ENCODE measurements at places on chromosomes 11 and 22.

- no peak for DNase-seq
Observed at GRCh38 chr11:126157326-126158030, 54.0 kb downstream of the RPUSD4 start.

DNA sequence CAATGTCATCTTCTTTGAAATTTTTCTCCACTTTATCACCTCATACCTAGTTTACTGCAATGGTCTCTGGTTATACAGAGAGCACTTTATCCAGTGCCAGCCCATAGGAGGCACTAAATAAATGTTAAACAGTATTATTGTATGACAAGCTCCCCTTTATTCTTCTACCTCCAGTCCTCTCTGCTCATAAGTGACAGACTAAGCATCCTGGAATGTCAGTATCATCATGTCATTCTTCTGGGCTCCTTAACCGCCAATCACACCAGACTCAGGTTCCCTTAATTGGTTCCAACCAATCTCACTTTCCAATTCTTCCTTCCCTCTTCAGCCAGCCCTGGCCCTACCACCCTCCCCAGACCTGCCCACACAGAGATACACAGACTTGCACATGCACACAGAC lies 93.1 kb downstream of the RPL27A start:
- no peak for DNase-seq

- DNase-seq: no peak
Observed at GRCh38 chr11:12086271-12087074, 23.9 kb upstream of the MICAL2 start.

DNA sequence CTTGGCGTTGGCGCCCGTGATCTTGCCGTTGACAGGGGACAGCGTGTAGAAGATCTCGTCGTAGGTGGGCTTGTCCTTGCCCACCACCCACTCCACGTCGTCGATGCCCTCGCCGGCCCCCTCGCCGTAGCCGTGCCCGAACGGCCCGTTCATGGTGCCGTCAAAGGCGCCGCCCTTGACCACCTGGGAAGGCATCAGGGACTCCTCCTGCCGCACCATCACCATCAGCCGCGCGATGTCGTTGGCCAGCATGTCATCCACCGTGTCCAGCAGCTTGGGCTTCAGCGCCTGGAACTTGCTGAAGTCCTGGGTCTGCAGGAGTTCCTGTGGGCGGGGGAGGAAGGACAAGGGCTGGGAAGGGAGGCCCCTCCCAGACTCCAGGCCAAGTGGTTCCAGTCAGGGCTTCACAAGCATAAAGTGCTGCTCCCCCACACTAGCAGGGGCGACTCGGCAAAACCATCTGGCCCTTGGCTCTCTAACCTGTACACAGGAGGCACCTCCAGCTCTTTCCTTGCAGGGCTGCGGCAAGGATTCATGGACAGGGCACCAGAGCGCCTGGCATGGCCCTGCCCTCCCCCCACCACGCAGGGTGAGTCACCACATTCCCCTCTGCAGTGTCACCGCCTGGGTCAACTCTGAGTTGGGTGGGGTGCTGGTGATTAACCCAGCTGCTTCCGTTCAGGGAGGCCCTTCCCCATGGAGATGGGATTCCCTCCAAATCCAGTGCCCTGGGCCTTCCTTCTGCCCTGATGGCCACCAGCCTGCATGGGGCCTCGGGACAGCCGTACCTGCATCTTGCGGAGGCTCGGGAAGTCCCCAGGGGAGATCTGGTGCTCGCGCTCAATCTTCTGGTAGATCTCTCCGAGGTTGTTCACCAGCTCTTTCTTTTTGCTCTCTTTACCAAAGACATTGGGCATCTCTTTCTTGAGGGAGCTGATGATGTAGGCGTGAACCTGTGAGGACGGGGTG lies 10.4 kb upstream of the CDC42BPG start:
- no peak for DNase-seq

DNA sequence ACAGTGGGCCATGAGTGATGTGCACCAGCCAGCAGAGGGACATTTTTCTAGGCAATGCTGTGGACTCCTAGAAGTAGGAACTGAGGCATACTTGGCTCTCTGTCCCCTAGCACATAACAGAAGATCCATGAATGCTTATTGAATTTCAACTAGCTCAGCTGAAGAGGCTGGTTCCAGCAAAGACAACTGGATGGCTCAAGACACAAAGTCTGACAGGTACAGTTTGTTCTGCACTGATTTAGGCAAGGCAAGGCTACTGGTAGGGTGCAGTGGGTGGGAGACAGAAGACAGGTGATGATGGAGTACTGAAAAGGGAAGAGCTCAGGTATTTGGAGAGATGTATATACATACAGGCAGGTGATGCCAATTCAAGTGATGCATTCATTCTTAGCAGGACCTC lies 72.4 kb upstream of the USP47 start:
- no peak for DNase-seq

- no peak for DNase-seq
Observed at GRCh38 chr11:44819346-44819745, 92.6 kb downstream of the TSPAN18 start.

- DNase-seq: no peak
Observed at GRCh38 chr11:4482445-4482844, at the start of gene OR52K1. Gene OR52K1 (plus strand): TSS chr11:4482646. CDS start chr11:4488901, 6,255 bp downstream.

DNA sequence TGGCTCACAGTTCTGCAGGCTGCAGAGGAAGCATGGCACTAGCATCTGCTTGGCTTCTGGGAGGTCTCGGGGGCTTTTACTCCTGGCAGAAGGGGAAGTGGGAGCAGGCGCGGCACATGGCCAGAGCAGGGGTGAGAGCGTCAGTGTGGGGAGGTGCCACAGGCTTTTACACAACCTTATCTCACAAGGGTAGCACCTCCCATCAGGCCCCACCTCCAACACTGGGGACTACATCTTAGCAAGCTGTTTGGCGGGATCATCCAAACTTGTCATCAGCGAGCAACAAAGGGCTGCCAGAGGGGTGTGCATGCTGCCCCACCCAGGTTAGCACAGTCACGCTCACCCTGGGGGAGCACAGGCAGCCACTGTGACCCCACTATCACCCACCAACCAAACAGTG lies 18.9 kb upstream of the YPEL1 start:
- DNase-seq: no peak

DNA sequence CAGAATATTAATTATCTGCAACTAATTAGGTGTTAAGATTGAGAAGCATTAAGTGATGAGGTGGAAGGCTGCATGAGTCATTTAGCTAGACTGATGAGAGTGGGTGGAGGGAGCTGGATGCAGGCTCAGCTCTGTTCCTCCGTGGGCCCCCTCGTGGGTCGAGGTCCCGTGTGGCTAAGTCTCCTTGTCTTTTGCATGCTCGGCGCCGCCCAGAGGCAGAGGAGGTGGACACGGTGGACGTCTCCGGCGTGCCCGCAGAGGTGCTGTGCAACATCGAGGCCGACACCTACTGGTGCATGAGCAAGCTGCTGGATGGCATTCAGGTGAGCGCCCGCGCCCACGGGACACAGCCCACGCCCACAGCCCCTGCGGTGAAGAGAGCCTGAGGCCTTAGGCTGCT lies 211.6 kb downstream of the TBC1D22A start:
- no peak for DNase-seq

GRCh38 chr11:48005831-48006270 lies 25.5 kb downstream of the PTPRJ start:
- no peak for DNase-seq

DNA sequence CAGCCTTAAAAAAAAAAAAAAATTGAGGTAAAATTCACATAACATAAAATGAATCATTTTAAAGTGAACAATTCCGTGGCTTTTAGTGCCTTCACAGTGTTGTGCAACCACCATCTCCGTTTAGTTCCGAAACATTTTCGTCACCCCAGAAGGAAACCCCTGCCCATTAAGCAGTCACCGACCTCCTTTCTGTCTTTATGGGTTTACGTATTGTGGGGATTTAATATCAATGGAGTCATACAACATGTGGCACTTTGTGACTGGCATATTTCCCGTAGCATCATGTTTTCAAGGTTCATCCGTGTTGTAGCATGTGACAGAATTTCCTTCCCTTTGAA lies 65.5 kb downstream of the BCR start:
- DNase-seq: no peak

- DNase-seq: no peak
Observed at GRCh38 chr11:66015936-66016792, 4.4 kb downstream of the CST6 start.

GRCh38 chr11:1763796-1764661 lies at the start of gene CTSD:
Gene CTSD (minus strand): TSS chr11:1763927. CDS start chr11:1763859, 68 bp downstream.
- DNase-seq: peak; percentile 64

GRCh38 chr11:102467853-102468580 lies 15.5 kb upstream of the TMEM123 start:
- no peak for DNase-seq

- DNase-seq: no peak
Observed at GRCh38 chr11:37841016-37841415, 1243.0 kb upstream of the RAG2 start.

DNA sequence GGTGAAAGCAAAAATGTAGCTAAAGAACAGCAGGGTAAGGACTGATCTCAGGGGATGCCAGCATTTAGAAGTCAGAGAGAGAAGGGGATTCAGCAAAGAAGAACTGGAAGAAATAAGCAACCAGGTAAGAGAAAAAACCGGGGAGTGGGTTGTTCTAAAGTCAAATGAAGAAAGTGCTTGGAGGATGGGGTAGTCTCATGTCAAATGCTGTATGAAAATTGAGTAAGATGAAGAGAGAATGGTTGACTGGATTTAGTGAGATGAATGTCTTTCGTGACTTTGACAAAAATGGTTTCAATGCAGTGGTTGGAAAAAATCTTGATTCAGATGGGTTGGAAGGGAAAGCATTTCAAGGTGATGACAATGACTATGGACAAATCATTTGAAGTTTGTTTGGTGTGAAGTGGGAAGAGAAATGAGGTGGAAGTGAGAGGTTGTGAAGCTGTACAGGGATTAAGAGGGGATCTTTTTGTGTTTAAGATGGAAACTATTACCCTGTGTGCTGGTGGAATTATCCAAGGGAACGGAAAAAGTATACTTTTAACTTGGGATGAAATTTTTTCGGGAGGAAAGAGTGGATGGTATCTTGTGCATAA lies 484.0 kb downstream of the ETS1 start:
- no peak for DNase-seq

DNA sequence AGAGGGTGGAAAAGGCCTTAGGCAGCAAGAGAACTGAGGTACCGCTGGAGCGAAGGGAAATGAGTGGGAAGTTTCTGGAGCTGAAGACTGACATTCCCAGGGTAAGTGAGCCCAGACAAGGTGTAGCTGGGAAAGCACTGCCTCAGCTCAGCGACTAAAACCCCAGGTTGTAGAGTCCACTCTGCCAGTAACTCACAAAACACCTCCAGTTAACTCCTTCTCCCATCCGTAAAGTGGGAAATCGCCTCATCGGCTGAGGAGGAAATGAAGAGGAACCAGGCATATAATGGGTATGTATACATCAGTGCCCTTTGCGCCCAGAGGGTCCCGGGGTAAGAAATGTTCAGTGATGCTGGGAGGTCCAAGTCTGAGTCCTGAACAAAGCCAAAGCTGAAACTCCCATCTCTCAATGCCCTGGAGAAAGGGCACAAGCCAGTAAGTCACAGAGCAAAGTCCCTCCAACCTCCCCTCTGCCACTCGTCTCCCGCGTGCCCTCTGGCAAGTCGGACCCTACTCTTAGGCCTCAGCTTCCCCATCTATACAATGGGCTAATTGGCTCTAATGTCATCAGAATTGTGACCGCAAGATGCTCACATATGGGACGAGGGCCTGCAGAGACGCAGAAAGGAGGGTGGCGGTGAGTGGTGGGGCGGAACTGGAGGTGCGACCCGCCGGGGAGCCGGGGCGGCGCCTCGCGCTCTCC lies 588 bp downstream of the VPS37C start:
- no peak for DNase-seq

GRCh38 chr22:35102663-35103062 lies 36.7 kb downstream of the ISX start:
- no peak for DNase-seq

DNA sequence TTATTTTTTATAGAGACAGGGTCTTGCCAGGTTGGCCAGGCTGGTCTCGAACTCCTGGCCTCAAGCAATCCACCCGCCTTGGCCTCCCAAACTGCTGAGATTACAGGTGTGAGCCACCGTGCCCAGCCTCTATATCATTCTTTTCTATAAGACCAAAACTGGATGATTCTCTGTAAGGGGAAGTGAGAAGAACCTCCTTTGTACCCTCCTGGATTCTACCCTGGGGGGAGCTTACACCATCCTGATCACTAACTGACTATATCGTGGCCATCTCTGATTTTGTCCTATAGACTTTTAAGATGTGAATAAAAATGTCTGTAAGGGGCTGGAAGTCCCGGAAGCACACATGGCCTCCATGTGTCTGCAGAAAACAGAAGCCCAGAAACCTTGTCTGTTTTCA lies 9.1 kb downstream of the PIWIL4 start:
- DNase-seq: no peak

GRCh38 chr22:37241351-37242142 lies 2.5 kb downstream of the RAC2 start:
- DNase-seq: no peak

DNA sequence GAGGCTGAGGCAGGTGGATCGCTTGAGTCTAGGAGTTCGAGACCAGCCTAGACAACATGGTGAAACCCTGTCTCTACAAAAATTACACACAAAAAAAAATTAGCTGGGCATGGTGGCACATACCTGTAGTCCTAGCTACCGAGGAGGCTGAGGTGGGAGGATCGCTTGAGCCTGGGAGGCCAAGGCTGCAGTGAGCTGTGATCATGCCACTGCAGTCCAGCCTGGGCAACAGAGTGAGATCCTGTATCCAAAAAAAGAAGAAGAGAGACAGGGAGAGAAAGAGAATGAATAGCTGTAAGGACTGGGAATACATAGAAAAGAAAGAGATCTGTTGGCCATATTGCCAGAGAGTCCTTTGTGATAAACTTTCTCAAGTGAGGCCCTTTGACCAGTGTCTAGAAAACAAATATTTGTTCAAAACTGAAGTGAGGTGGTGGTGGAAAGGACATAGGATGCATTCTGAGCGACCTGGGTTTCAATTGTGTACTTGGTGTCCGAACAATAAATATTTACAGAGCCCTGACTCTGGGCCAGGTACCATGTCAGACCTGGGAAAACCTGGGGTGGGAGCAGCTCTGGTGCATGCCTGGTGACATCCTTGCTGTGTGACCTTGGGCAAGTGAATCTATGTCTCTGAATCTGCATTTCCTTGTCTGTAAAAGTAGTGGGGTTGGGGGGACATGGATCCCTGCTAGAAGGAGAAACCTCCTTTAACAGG lies 89.6 kb upstream of the CRYBB3 start:
- no peak for DNase-seq

GRCh38 chr11:132714859-132715440 lies 817.4 kb downstream of the OPCML start:
- DNase-seq: no peak

- DNase-seq: no peak
Observed at GRCh38 chr11:119339589-119340334, 921 bp downstream of the C1QTNF5 start.

Data from activated naive CD8-positive, alpha-beta T cell treated with anti-CD3 and anti-CD28 coated beads, Interleukin-2, amount 50 U/mL, for 16 hours (primary cell).